Muscle of arm (tissue), 14 donors: ENCODE measurements at places on chromosomes 4 and X.

GRCh38 chrX:1487401-1487800 lies 34.7 kb upstream of the ASMTL start:
- DNase-seq, result no peak

DNA sequence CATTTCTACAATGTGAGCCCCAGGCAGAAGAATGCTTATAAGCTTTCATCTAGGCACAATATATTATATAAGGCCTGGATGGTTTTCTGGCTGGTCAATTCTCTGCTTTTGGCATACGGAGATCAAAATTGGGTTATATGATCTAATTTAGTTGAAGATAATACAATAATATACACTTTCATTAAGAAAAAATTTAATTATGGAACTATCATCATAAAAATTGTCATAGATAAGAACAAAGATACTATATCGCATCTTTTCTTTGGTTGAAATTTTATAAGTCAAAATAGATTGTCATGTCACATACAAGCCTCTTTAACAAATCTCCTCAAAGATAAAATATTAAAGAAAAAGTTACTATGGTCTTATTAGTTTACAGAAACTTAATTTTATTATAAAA lies 17.1 kb downstream of the DMD start:
- no peak for DNase-seq

GRCh38 chr4:140286456-140286855 lies 87.0 kb upstream of the SCOC start:
- DNase-seq, result no peak

DNA sequence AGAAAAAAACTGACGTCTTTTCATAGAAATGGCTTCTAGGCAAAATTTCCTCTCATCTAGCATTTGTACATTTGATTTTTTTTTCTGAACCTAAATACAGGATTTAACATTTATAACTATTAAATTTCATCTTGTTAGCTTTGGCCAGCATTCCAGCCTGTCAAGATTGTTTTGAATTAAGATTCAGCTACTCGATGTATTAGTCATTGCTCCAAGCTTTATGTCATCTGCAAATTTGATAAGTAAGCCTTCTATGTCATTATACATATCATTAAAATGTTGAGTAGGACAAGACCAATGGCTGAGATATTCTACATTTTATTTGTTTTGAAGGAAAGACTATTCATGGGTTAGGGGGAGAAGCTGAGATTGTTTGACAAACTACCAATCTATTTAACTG lies 46.7 kb downstream of the DDX53 start:
- DNase-seq, result no peak

DNA sequence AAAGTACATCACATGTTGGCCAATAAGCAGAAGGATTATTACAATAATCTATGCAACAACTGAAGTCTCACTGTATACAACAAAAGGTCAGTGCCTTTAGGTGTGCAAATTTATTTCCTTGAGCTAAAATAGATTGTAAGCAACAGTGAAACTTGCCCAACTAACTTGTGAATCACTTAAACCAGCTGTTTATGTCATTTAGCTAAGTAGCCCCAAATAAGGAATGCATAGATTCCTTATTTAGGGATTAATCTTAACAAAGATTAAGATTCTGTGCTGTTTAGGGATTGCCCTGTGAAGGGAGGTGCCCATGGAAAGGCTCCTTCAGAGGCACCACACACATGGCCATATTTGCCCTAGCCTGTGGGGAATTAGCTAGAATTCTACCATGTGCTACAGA lies 168.6 kb downstream of the MAML3 start:
- no peak for DNase-seq

DNA sequence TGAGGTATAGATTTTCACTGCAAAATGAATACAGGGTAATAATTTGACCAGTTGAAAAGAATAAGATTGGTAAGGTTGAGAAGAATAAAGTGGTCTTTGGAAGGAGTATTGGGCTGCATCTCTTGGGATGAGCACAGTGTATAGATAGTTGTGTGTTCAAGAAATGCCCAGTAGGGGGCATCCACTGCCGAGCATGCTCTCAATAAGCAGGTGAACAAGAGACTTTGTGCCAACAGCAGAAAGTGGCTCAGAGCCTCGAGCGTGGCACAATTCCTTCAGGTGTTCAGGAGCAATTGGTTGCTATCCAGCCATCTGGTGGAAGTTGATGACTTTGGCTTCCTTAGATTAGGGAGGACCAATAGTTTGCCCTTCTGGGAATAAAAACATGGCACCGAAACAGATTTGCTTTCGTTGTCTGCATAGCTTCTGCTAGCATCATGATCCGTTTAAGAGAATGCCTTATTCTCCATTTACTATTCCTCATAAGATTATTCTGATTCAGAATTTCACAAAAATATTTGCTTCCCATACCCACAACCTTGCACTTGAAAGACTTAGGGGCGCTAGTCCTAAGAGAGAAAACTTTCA lies 258.1 kb upstream of the NEIL3 start:
- DNase-seq, result no peak

DNA sequence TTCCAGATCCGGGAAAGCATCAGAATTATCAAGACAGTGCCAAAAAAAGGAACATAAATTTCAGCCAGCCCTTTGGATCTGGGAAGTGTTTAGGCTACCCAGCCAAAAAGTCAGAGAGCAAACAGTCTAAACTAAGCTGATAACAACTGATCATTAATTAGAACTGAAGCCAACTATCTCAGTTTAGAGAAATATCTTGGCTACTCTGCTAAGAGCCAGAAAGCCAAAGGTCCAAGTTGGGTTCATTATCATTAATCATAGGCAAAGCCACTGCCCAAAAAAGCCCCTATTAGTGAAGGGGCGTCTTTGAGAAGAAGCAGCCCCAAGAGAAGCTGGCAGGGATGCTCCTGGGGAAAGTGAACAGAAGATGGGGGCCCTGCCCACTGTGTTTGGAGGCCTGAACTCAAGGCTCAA lies 37.0 kb upstream of the SHISA3 start:
- DNase-seq, result no peak

GRCh38 chr4:15149839-15150592 lies 147.7 kb downstream of the CPEB2 start:
- DNase-seq, result peak; percentile 52

GRCh38 chr4:184007891-184008290 lies 102.8 kb downstream of the STOX2 start:
- DNase-seq, result no peak

DNA sequence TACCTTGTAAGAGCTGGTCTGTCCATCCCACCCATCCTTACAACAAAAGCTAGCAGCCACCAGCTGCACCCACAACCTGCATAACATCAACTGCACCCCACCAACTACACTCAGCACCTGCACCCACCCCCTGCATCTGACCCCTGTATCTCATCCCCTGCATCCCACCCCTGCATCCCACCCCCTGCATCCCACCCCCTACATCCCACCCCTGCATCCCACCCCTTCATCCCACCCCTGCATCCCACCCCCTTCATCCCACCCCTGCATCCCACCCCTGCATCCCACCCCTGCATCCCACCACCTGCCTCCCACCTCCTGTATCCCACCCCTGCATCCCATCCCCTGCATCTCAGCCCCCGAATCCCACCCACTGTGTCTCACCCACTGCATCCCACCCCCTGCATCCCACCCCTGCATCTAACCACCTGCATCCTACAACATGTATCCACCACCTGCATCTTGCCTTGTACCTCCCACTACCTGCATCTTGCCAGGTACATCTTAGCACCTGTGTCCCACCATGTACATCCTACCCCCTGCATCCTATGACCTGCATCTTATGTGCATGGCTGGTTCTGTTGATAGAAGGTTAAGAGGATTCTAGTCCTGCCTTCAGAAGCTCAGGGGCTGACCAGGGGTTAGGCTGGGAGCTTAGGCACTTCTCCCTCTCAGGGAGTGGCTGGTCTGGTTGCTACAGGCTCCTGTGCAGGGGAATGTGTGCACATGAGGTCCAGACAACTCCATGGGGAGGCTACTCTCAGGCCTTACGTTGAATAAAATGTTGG lies 9.4 kb downstream of the TMEM271 start:
- no peak for DNase-seq

GRCh38 chr4:168421671-168422070 lies 58.6 kb downstream of the DDX60L start:
- no peak for DNase-seq

- no peak for DNase-seq
These were observed 34.1 kb downstream of the GPAT3 start for GRCh38 chr4:83569987-83570386.

GRCh38 chr4:169492436-169493163 lies 119.8 kb downstream of the NEK1 start:
- DNase-seq, result peak; percentile 4

DNA sequence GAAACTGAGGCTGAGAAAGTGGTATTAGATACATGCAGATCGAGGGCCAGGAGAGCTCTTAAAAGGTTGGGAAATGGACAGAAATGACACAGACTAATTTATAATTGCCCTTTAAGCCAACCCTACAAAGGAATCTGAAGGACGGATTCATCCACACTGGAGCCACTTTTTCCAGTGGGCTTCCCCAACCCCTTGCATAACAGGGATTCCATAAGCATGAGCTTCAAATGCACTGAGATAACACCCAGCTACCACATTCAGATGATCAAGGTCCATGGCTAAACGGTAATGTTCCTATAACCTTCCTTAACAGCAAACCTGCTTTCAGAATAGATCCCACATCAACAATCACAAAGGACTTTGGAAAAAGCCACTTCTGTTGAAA lies 34.2 kb downstream of the PLAC1 start:
- DNase-seq, result no peak

- DNase-seq, result no peak
These were observed 91.2 kb downstream of the RTL5 start for GRCh38 chrX:72040506-72040905.

GRCh38 chrX:72100051-72100755 lies 31.5 kb downstream of the RTL5 start:
- DNase-seq, result no peak

DNA sequence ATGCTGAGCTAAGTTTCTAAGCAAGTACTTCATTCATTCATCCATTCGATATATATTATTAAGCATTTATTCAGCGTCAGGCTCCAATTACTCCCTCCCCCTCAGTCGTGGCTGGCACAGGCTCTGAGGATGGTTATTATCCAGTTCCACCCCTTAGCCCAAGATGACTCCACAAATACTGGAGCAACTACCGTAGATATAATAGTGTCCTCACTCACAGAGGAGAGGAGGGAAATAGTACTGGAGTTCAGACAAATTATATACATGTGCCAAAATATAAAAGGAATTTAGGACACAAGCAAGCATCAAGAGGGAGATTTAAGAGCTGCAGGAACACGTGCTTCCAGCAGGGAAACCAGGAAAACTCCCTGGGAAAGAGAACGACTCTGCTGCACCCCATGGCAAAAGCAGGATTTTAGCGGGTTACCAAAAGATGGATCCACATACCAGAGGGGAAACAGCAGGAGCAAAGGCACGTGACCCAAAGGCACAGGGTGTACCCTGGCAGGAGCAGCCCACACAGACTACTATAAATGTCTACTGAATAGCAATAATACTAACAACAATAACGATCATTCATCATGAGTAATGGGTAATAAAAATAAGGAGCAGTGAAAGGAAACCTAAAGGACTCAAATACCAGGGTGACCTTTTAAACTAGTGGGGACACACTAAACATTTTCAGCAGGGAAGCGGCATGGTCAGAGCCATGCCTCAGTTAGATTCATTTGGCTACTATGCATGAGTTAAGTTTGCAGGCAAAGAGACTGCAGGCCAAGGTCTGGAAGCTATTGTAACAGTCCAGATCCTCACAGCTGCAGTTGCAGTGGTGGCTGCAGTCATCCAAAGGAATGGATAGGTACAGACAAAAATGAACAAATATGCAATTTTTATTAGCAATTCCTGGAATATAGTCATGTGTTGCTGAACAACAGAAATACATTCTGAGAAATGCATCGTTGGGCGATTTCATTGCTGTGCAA lies 153.7 kb downstream of the APBB2 start:
- no peak for DNase-seq

- no peak for DNase-seq
These were observed 109.9 kb upstream of the FAM47C start for GRCh38 chrX:36898301-36898700.

DNA sequence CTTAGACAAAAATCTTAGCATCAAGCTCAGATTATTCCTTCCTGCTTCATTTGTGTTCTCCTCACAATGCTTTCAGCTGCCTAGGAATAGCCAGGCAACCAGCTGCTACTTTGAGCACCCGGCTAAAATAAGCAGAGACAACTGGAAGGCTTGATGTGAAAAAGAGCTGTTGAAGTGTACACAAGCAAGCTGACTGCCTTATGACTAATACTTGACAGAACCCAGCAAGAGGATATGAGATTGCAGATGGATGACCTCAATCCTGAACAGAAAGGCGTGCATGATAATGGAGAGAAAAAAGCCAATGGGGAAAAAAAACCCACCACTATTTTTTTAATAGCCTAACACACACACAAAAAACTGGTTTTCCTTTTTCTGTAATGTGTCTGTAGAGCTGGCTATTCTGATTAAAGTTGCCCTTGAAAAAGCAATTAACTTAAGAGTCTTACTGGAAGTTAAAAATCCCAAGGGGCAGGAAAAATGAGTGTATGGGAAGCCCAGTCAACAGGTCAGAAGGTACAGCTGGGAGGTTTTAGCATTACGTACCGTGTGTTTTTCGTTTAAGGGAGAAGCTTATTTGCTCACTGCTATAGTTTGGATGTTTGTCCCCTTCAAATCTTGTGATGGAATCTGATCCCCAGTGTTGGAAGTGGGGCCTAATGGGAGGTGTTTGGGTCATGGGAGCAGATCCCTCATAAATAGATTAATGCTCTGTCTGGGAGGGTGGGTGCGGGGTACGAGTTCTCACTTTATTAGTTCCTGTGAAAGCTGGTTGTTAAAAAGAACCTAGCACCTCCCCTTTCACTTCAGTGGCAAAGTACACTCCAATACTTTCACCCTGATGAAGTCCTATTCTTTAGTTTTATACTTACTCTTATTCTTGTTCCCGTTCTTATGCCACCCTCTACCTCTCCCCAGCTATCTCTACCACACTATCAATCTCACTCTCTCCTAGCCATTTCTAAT lies 37.1 kb upstream of the HERC6 start:
- DNase-seq, result peak; percentile 49

DNA sequence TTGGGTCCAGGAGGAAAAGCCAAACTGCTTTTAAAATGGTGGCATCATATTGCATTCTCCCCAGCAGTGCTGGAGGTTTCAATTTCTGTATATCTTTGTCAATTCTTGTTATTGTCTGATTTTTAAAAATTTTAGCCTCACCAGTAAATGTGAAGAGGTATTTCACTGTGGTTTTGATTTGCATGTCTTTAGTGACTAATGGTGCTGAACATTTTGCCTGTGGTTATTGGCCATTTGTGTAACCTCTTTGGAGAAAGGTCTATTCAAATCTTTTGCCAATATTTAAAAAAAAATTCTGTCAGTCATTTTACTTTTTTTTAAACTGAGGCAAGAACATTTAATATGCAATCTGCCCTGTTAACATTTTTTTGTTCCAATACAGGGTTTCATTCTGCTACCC lies 322.1 kb downstream of the TLL1 start:
- no peak for DNase-seq
